T-helper 2 cell (primary cell): ENCODE measurements at places on chromosomes 12 and 14.

- no peak for DNase-seq
Measured at GRCh38 chr14:33914676-33915516, 36.0 kb downstream of the EGLN3 start.

- no peak for DNase-seq
Measured at GRCh38 chr12:89250636-89251035, 101.7 kb downstream of the DUSP6 start.

DNA sequence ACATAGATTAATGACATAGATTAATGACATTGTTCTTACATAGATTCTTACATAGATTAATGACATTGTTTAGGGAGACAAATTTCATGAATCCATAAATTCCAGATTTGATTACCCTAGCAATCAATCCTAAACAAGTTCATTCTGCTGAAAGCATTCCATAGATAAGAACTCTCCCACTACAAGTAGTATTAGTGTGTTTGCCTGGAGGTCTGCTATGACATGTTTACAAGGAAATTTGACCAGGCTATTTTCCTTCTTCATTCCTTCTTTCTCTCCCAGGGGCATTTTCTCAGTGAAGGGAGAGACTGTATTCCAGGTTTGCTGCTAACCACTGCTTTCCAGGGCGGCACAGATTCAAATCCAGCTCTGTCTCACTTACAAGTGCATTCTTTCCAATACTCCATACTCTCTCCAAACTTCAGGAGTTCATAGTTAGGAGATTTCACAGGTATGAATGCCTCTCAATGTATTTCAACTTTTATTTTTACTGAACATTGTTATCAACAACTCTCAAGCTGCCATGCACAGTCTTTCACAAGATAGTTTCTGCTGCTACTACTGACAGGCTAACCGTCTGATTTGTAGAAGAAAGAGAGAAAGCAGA, 134.5 kb downstream of the SLC38A1 start:
- DNase-seq = no peak

GRCh38 chr12:114975640-114976310, 291.8 kb upstream of the TBX3 start:
- DNase-seq = no peak

DNA sequence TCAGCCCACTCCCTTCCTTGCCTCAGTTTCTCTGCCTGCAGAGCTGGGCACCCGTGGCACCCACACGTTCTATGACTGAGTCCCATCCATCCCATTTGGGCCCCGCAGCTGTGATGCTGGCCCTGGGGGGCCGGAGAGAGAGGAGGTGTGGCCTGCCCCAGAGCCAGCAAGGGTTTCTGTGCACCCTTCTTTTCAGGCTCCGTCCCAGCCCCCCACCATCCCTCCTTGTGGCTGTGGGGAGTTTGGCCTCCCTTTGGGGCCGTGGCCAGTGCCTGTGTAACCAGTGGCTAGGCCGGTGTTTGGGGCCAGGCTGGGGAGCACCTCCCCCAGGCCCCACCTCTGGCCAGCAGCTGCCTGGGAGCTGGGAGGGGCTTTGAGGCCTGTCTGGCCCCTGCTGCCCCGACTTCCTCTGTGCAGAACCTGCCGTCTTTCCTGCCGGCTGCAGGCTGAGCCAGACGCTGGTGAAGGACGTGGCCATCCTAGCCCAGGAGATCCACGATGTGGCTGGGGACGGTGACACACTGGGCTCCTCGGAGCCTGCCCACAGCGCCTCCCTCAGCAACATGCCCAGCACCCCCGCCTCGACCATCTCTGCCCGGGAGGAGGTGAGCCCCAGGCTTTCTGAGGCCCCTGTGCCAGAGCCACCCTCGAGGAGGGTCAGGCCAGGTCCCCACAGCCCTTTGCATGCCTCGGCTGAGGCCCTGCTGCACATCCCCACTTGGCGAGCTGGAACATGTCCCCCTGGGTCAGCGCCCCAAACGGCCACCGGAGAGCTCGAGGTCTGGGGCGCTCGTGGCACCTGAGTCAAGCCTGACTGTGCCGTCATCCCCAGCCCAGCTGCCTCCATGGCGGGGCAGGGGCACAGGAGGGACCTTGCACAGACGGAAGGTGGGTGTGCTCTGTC, 27.7 kb downstream of the CEP170B start:
- DNase-seq = no peak

DNA sequence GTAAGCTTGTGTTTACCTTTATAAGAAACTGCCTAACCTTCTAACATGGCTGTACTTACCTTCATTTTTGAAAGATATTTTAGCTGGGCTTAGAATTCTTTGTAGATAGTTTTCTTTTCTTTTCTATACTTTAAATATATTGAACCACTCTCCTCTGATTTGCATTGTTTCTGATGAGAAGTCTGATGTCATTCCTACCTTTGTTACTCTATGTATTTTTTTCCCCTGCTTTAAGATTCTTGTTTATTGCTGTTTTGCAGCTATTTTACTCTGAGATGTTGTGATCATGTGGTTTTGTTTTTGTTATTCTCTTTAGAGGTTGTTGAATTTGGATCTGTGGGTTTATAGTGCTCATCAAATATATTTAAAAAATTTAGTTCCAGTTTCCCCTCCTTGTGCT, 31.8 kb downstream of the CNOT2 start:
- DNase-seq = no peak

- DNase-seq = no peak
Measured at GRCh38 chr14:87615822-87616679, 376.9 kb downstream of the GALC start.

GRCh38 chr14:68622856-68623255, 170.0 kb downstream of the ZFP36L1 start:
- DNase-seq = no peak

DNA sequence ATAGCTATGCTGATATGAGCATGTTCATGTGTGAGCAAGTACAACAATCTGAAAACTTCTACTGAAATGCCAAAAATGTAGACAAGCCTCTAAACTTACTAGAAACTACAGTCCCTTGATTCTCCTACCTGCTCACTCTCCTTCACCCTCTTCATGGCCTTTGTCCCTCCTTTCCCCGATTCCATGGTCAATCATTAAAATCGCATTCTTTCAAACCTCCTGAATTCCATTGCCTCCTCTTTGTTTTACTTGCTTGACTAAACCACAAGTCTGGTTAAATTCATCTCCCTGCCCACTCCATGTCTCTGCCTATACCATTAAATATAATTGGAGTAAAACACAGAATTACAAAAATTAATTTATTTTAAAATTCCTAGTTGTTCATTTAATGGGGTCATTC, 33.0 kb upstream of the SSTR1 start:
- DNase-seq = no peak

DNA sequence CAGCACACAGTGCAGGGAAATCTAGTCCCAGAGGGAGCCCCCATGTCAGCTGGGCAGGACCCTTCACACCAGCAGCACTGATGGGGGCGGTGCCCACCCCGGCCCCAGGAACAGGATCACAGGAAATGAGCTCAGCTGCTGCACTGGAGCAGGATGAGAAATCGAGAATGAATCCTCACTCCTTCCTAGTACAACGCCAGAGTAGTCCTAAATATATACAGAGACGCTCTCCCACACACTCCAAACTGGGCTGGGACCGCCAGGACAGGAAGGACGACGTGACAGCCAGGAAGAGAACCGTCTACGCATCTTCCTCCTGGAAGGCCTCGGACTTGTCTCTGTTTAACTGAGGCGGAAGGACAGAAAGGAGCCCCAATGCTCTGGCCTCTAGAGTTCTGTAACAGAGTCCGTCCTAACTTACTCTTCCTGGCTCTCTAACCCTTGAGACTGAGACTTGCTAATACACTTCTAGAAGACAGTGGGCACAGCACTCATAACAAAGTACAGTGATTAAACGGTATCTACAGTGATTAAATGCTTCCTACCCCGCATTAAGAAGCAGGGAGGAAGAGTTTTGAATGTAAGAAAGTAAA, 33.4 kb downstream of the CDC42BPB start:
- DNase-seq = no peak

DNA sequence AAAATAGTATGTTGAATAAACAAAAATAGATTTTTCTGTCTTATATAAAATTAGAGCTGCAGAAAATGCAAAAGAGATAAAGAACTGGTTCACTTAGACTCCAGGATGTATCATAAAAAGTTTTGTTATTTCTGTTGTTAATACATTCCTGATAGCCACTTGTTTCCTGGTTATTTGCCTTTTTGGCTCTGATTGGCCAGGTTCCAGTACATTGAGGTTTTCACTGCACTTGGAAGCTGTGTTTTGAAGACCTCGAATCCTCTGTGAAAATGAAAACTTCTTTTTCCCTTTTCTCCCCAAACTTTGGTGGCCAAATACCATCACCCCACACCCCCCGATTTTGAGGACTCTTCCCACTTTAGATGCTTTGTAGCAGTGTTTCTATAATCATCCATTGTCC, 525.3 kb downstream of the MED13L start:
- no peak for DNase-seq

DNA sequence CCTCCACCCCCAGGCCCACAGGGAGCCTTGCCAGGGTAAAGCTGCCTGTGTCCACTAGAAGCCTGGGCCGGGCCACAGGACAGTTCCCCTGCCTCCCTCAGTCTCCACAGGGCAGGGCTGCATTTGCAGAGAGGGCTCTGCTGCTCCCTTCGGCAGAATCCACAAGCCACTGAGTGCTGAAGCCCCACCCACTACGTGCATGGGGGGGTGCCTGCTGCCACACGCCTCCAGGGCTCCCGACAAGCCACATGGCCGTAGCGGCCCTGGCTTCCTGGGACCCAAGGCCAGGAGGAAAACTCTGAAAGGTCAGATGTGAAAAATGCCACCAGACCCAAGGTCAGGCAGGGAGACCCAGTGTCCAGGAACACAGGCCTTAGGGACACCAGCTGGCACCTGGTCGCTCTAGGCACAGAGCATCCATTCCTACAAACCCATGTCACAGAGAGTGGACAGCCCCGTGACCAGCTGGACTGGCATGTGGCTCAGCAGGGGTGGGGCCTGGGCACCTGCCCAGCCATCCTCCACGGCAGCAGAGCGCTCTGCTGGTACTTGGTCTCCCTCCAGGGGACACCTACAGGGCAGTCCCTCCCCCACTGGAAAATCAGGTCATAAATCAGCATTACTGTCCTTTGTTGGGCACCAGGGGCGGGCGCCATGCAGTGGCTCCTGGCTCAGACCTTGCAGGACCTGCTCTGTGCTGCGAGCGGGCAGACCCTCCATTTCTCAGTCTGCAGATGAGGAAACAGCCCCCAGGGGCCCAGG, 42.9 kb downstream of the CCDC85C start:
- DNase-seq = no peak

DNA sequence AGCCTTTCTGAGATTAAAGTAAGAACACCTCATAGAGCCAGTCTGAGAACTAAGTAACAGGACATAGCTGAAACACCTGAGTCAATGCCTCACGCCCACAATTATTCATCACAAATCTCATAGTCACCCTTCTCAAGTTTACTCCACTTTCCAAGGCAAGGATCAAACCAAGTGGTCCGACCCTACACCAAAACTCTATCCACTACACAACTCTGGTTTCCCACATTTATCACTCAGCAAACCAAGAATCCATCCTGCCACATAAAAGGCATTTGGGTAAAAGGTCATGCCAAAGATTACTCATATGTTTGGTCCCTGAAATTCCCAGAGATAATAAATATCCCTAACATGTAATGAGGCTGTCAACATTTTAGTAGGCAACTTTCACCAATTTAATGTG, 144.1 kb downstream of the RPAP3 start:
- DNase-seq = no peak

DNA sequence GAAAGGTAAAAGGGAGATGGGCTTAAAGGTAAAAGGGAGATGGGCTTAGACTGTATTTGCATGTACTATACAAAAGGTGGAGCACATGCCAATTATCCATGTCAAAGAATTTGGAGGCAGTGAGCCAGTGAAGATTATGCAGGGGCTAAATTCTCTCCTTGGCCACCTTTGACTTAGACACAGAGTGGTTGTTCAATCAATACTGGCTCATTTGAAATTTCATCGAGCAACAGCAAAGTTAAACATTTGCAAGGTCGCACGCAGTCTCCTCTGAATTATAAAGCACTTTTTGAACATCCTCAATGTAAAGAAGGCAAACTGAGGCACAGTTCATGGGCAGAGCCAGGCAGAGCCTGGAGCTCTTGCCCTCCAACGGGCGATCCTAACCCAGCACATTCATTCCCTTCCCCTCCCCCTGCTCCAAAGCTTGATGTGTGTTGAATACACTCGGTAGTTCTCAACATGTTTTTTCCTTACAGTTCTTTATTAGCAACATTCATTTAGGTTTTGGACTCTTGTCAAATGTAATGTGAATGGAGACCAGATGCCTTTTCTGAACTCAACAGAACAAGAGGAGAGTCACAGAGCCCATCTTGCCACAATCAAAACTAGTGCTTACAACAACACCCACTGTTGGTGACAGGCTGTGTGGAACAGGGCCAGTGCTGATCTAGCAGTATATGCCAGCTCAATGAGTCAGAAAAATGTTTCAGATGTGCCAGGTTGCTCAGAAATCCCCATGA, 169.7 kb upstream of the G2E3 start:
- no peak for DNase-seq

- DNase-seq = no peak
Measured at GRCh38 chr12:109098183-109098604, 797 bp downstream of the UNG start.

DNA sequence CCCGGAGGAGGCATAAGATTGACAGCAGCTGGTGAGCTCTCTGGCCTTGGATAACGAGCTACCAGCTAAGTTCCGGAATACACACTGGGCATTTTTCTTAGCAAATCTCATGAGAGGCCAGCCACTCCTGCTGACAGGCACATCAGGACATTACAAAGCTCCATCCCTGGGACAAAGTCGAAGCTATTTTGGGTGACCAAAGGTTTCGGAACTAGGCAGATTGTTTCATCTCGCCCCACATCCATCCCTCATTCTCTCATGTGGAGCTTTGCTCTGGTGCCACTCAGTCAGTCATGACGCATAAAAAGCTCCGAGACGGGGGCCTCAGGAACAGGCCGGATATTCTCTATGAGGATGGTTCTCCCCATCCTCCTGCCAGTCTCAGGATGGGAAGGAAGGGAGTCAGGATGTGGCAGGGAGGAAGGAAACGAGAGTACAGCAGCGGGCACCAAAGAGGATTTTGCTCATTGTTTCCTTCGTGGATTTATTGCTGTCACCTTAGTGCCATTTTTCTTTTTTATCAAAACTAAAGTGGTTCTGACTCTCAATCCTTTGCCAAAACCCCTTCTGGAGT, 253.1 kb upstream of the FKBP4 start:
- DNase-seq = no peak

GRCh38 chr12:108425238-108425795, 86.2 kb upstream of the CMKLR1 start:
- no peak for DNase-seq

DNA sequence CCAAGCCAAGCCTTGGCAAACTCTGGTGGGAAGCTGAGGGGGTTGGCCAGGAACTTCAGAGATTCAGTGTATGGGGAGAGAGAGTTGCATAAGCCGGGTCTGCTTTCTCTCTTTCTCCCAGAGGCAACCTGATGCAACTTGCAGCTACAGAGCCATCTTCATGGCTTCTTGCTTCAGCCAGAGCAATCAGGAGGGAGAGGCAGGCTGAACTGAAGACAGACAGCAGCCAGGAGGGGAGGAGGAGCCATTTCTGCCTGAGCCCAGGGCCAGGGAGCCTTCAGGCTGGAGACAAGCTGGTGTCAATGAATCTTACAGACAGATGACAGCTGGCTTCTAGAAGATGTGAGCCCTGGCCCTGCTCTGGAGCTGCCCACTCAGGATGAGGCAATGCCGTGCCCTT, 18.7 kb downstream of the NPC2 start:
- DNase-seq = no peak

GRCh38 chr14:26163761-26164160, 434.1 kb downstream of the NOVA1 start:
- no peak for DNase-seq

GRCh38 chr14:89424241-89424640, 7.2 kb upstream of the FOXN3 start:
- no peak for DNase-seq
